Activated naive CD4-positive, alpha-beta T cell treated with anti-CD3 and anti-CD28 coated beads, Interleukin-2, amount 50 U/mL, for 16 hours (primary cell): ENCODE measurements at places on chromosomes 4 and X.

DNA sequence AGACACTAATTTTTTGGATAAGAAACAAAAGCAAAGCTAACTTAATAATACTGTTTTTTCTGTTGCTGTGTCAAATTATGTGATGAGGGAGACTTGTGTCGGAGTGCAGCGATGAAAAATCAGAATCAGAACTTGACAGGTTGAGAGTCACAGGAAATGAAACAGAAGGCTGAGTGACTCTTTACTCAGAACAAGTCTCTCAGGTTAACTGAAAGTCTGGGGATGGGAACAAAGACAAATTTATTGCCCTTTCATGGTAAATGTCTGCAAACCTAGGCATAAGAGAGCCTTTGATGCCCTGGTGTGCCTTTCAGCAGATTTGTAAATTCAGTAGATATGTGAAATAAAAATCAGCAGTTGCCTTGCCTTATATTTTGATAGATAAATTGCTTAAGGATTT is 96.0 kb downstream of the ADGRL3 start:
- DNase-seq, result no peak

- no peak for DNase-seq
Measured at GRCh38 chr4:64417974-64418373, 8.7 kb upstream of the TECRL start.

DNA sequence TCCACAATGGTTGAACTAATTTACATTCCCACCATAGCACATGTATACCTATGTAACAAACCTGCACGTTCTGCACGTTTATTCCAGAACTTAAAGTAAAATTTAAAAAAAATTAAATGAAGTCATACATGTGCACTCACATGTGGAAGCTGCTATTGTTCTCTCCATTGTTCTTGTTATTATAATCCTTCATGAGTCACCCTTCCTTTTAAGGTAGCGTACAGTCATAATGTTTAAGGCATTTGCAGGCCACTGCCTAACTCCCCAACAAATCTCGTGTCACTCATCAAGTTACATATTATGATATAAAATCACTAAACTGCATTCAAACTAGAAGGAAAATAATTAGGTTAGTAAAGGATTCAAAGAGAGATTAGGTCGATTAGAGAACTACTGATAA is 63.6 kb downstream of the SLC7A11 start:
- no peak for DNase-seq

DNA sequence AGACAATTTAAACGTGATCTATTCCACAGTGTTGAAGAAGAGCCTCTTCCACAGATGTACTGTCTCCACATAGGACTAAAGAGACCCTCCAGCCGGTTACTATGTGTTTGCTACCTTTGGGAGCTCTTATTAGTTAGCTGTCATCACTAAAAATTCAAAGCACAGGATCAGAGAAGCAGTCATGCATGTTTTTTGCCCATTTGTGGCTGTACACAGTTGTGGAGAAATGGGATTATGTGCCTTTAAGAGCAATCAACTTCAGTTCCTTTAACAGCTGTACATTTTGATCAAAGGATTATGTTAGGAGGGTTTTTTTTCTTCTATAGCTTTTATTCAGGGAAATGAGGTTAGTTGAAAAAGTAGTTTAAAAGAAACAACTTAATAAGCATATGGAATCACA is 149.0 kb upstream of the SPOCK3 start:
- no peak for DNase-seq

DNA sequence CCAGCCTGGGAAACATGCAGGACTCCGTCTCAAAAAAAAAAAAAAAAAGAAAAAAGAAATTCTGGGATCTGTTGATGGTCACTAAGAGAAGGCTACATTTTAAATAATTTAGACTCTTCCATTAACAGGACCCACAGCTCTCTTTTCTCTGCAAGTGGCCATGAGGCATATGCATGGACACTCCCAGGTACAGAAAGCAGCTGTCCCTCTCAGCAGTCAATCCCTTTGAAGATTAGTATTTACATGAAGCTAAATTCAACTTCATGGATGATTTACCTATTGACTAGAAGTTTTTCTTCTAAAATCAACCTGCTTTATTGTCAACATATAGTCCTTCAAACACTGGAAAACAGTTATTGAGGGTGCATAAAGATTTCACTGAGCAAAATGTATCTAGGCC is 139.9 kb downstream of the CPEB2 start:
- no peak for DNase-seq

- DNase-seq, result no peak
Measured at GRCh38 chrX:6159468-6159867, 69.2 kb downstream of the NLGN4X start.

DNA sequence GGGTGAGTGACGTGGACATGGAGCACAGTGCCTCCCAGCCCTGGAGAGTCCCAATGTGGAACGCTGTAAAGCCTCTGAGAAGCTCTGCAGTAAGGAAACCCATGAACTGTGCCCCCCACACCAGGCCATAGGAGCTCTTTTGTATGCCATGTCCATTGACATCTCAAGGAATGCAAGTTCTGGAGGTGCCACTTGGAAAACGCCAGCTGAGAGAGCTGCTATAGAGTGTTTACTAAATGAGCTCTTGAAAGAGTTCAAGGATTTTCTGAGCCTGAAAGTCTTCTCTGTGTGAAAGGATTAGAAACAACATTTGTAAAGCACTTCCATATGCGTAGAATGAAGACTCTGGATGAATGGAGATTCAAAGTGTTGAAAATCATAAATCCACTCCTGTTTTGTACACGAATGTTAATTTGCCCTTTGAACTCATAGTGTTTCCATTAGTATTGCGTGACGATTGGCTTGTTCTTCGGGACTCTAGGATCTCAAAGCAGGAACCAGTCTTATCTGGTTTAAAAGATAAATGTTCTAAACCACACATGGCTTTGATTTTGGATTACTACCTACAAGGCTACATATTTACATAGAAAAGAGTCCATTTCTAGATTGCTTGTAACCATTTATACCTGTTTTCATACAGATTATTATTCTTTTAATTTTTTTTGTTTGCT is 41.8 kb upstream of the STOX2 start:
- no peak for DNase-seq

DNA sequence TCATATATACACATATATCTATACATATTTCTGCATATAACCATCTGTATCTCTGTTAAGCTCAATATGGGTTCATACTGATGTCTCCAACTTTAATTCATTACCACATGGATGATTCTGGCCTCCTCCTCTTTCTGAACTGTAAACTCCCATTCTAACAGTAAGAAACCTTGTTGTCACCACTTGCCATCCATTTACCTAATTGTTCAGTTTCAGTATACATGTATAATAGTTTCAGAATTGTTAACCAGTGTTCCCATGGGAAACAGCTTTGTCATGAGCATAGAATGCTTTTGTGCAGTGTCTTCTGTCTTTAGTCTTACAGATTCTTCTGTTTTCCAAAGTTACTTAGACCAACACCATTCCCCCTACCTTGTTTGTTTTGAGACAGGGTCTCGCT is 35.9 kb downstream of the SLC9A6 start:
- DNase-seq, result no peak

GRCh38 chr4:118398226-118399090 is 45.7 kb upstream of the PRSS12 start:
- no peak for DNase-seq

GRCh38 chr4:8342651-8343261 is 73.2 kb downstream of the HTRA3 start:
- DNase-seq, result no peak

DNA sequence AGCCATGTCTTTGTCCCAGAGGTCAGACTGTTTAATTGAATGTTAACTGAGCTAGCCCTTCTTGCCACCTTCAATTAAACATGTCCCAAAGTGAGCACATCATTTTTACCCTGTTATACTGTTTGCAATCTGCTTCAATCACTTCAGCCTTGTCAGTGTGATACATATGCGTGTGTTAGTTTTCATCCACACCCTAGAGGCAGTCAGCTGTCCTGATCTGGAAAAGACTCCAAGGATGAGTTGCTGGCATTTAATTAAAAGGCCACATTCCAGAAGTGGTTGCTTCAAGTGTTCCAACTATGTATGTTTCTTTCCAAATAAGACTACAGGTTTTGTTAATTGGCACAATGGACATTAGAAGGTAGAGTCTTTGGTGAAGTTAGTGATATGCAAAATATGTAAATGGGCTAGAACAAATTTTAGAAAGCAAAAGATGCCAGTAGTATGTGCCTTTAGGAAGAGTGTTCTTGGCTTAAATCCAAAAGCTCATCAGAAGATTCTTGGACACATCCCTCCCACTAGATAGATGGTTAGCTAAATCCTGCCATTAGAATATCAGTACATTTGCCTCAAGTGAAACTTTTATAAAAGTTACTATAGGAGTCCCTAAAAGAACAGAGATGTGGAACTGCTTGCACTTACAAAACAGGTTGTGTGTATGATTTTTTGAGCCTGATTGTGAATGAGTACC is 79.5 kb upstream of the SLIT2 start:
- no peak for DNase-seq

DNA sequence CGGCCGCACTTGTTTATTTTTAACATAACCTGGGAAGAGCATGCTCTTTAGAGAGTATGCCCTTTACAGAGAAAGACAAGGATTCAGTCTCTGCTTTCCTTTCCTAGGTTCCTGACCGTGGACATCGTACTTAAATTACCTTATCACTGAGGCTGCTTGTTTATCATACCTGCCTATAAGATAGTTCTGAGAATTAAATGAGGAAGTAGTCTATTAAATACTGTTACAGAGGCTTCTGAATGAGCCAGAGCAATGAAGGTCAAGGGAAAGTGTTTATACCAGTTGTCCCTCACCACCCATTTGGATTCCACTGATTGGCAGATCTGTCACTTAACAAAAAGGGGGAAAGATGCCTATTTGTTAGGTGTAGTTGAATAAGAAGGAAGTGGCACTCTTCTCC is 10.0 kb downstream of the TXLNG start:
- no peak for DNase-seq

- no peak for DNase-seq
Measured at GRCh38 chrX:153612413-153612812, 13.5 kb upstream of the CCNQ start.

DNA sequence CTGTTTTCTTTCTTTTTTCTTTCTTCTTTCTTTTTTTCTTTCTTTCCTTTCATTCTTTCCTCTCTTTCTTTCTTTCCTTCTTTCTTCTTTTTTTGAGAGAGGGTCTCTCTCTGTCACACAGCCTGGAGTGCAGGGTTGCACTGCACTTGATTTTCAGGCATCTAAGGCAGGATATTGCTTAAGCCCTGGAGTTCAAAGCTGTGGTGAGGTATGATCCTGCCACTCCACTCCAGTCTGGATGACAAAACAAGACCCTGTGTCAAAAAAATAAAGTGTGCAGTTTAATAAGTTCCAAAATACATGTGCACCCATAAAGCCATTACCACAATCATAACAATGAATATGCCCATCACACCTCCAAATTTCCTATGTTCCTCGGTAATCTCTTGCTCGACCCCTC is 10.6 kb upstream of the ZNF718 start:
- DNase-seq, result no peak

GRCh38 chrX:15686818-15687685 is 22.4 kb upstream of the CLTRN start:
- DNase-seq, result peak; percentile 36

- no peak for DNase-seq
Measured at GRCh38 chr4:138630666-138631065, 384.9 kb upstream of the NOCT start.

- DNase-seq, result no peak
Measured at GRCh38 chrX:78945186-78945912, at the start of gene P2RY10. TSS of gene P2RY10 (plus strand) at chrX:78945391. CDS start at chrX:78960521, 15,130 bp downstream.

DNA sequence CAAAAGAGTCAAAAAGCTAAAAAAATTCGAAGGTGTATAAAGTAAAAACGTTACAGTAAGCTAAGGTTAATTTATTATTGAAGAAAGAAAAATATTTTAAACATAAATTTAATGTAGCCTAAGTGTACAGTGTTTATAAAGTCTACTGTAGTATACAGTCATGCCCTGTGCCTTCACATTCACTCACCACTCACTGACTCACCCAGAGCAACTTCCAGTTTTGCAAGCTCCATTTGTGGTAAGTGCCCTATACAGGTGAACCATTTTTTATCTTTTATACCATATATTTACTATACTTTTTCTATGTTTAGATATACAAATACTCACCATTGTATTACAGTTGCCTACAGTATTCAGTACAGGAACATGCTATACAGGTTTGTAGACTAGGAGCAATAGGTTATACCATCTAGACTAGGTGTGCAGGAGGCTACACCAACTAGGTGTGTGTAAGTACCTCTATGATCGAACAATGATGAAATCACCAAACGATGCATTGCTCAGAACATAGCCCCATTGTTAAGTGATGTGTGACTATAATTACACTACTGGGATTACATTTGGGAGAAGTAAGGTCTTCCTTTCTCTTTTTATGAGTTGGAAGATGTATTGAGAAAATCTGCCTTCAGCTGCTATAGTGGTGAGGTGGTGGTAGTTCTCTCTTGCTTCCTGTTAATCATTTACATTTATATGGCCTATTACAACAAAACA is 27.2 kb downstream of the TMSB4X start:
- peak; percentile 23 for DNase-seq

- no peak for DNase-seq
Measured at GRCh38 chr4:6322761-6323566, 53.3 kb downstream of the WFS1 start.

- no peak for DNase-seq
Measured at GRCh38 chrX:105552395-105552794, 269.9 kb upstream of the NRK start.

DNA sequence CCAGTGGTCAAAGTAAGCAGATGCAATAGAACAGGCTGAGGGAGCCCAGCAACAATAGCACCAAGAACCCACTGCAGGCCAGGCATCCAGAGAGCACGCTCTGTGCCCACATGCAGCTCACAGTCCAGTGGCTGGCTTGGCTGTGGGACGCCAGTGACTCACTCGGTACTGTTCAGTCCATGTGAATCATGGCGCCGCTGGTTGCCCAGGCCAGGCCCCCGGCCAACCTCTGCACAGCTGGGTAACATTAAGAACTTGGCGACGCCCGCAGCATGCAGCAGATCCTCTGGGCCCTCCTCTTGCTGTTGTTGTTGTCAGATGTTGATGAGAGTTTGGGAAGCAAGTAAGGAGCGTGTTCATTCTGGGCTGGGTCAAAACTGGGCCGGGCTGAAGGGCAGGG is 60.5 kb downstream of the MSX1 start:
- no peak for DNase-seq

- DNase-seq, result no peak
Measured at GRCh38 chr4:158282252-158282651, 72.0 kb downstream of the TMEM144 start.

DNA sequence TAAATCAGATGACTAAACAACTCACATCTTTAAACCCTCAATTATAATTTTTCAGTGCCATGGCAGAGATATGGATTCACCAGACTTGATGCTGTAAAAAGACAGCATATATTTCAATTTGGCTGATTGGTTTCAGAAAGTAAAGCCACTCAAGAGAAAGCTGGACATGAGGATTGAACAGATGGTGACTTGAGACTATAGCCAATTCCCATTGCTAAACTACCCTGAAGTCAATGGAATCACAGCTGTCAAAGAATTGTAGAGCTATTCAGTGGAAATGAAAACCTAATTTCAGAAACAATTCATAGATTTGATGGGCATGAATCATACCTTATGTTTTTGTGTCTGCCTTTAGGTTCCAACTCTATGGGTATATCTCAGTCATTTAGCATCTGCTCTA is 510.6 kb upstream of the BOD1L1 start:
- no peak for DNase-seq
